Amygdala (tissue), 56 donors: ENCODE measurements at places on chromosomes 16 and 17.

DNA sequence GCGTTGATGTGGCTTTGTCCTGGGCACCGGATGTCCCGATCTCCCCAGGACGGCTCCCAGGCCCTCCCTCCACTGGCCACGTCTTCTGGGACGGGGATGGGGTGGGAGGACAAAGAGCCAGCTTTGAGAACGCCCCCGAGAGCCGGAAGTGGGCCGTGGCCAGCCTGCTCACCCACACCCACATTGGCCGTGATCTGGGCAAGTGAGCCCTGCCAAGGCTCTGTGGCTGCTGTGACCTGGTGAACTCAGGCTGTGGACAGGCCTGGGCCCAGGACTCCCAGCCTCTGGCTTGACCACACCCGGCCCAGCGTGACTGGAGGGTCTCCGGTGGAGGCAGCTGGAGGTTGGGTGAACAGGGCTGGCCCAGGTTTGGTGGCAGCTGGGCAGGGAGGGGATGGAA is 3.3 kb downstream of the CDH15 start:
- no peak for DNase-seq

DNA sequence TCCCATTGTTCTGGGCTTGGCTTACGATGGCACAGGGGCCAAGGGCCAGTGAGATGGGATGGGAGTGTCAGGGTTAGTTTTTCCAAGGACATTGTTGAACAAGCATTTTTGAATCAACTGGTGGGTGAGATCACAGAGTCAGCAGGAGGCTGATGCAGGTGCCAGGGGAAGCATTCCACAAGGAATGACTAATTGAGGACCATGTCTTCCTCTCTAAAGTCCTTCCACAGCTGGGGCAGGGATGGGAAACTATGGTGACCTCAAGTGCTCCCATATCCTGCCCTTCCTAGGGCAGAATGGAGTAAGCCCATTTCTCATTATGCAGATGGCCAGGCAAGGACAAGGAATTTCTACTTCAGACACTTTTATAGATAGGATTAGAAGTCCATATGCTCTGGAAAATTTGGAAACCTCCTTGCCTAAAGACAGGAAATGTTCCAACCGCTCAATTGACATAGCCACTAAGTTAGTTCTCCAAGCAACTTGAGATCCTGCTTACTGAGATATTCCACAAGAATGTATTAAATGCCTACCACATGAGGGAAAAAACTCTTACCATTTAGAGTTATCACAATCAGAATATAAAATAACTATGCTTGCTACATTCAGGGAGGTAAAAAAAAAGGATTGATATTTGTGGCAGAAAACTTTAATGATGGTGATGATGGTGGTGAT is 21.2 kb upstream of the ENGASE start:
- no peak for DNase-seq

DNA sequence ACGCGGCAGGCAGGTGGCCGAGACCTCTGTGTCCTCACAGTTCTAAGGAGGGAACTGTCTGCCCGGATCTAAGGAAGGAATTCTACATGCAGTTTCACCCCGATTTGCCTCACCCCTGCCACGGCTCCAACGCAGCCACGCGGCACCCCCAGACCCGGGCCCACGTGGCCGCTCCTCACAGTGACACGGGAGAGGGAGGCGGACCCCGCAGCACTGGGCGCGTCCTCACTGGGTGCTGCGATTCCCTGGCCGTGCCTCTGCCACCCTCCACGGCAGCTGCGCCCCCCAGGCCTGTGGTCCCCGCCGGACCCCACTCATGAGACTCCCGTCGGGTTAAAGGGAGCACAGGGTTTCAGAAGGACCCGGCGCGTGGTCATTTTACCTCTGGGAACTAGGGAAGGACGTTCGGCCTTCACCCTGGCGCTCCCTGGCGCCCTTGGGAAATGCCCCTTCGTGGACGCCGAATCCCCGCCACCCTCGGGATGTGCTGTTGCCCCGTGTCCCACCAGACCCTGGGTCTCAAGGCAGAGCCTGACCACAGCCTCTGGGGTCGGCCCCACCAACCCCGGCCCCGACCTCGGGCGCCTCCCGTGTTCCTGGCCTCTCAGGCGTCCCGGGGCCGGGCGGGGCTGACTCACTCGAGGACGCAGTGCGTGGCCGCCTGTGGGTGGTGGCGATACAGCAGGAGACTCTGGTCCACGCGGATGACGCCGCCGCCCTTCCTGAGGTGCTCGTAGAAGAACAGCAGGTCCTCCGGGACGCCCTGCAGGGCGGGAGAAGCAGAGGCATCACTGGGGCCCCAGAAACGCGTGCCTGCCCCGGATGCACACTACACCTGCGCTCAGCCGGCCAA is 118.8 kb upstream of the METRNL start:
- no peak for DNase-seq

- no peak for DNase-seq
These were observed 3.5 kb upstream of the CDC6 start for GRCh38 chr17:40284085-40284713.

DNA sequence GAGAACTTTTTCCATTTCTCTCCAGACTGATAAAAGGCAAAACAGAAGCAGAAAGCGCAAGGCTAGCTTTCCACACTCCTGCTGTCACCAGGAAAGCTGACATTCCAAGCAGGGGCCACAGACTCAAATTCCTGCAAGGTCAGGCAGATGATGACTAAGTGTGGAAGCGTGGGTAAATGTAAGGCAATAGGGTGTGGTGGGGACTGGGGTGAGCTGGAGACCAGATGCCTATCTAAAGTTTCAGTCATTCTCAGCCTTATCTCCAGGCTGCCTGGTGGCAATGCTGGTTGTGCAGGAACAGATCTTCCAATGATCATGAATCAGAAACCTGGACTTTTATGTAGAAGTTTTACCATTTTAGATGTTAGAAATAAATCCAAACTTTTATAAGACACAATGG is 224.1 kb downstream of the GSG1L start:
- DNase-seq, result no peak

DNA sequence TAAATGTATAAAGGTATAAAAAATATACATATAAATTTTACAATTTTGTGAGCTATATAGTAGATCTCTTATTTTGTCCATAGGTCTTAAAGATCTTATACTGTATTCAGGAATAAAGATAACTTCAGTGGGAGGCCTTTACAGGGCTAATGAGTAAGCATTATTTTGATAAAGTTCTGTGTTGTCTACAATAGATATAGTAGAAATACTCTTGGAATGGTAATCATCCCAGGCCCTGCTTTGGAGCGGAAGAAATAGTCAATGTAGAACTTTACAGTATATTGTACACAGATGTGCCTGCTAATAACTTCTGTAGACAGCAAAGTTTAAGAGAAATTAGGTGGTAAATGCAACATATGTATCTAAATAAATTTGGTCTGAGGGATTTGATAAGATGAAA is 42.6 kb downstream of the TENT4B start:
- no peak for DNase-seq

DNA sequence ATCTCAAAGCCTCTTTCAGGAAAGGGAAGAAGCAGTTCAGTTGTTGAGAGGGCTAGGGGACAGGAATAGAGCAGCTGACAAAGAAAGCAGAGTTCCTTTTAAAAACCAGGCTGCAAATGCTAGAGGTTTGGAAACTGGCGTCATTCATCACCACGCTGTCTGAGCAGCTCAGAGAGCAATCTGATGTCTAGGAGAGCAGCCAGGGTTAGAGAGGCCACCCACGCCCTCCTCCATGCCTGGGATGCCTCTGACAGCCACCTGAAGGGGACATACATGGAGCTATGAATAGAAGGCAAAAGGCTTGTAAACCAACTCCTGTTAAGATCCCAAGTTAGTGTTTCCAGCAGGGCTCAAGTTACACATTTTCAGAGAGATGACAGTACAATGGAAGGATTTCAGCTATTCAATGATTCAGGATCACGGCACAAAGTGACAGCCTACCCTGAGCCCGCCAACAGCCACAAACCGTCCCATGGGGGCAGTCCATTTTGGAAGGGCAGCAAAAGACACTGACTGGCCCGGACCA is 12.4 kb downstream of the RAB5C start:
- no peak for DNase-seq

- DNase-seq, result no peak
These were observed 18.5 kb downstream of the CRLF3 start for GRCh38 chr17:30805944-30806456.

- DNase-seq, result no peak
These were observed 14.9 kb downstream of the TSR1 start for GRCh38 chr17:2321399-2321798.

GRCh38 chr16:79150632-79151310 is 449.8 kb downstream of the MAF start:
- DNase-seq, result no peak

- DNase-seq, result no peak
These were observed 259.0 kb downstream of the CPPED1 start for GRCh38 chr16:12544477-12545296.

DNA sequence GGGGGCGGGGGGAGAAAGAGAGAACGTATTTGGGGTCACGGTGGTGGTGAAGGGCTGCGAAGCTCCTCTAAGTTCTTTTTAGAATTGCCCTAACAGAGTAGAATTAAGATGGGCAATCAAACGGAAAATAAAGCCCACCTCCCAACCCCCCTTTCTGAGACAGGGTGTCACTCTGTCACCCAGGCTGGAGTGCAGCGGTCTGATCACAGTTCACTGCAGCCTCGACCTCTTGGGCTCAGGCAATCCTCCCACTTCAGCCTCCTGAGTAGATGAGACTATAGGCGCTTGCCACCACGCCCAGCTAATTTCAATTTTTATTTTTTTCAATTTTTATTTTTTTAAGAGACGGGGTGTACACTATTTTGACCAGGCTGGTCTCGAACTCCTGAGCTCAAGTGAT is 710 bp upstream of the CAVIN1 start:
- DNase-seq, result no peak

- DNase-seq, result peak; percentile 15
These were observed 43.0 kb upstream of the TANGO6 start for GRCh38 chr16:68800257-68800875.

DNA sequence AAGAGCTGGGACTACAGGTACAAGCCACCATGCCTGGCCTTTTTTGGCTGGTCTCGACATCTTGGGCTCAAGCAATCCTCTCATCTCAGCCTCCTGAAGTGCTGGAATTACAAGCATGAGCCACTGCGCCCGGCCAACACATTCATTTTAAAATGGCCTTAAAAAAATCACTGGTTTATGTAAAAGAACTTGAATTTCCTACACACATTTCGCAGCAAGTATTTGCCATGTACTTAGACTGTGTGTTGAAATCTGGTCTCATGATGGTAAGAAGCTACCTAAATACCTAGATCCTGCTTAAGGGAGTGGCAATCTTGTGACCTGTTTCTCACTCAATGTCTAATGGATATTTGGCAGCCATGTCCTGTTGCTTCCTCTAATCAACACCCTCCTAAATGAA is 8.5 kb upstream of the CYTH1 start:
- no peak for DNase-seq

- no peak for DNase-seq
These were observed 47.7 kb downstream of the TK2 start for GRCh38 chr16:66502020-66502913.

GRCh38 chr17:73865831-73866230 is 221.6 kb upstream of the SDK2 start:
- no peak for DNase-seq

GRCh38 chr17:50184611-50185398 is 16.6 kb downstream of the COL1A1 start:
- DNase-seq, result no peak

DNA sequence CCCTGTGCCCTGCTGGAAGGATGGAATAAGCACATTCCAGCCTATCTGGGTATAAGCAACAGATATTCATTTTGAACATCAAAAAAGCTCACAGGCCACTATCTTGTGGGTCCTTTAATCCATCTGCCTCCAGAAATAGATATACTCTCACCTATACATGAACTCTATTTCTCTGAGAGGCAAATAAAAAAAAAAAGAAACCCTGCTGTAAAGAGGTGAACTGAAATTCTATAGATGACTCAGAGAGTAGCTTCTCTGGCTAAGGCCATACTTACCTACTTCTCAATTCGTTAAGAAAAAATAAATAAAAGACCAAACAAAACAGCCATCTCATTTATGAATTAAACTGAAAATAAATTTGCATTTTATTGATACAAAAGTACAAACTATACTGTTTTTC is 86.3 kb downstream of the DYNLRB2 start:
- no peak for DNase-seq

GRCh38 chr16:51621610-51622009 is 470.5 kb upstream of the SALL1 start:
- no peak for DNase-seq

GRCh38 chr17:27438348-27438998 is 17.8 kb upstream of the KSR1 start:
- DNase-seq, result no peak

GRCh38 chr16:67857547-67858233 is 10.2 kb upstream of the CENPT start:
- DNase-seq, result no peak

- no peak for DNase-seq
These were observed 36.3 kb upstream of the PRSS54 start for GRCh38 chr16:58331024-58331707.

- DNase-seq, result no peak
These were observed 596 bp downstream of the SEPHS2 start for GRCh38 chr16:30445149-30445407.

DNA sequence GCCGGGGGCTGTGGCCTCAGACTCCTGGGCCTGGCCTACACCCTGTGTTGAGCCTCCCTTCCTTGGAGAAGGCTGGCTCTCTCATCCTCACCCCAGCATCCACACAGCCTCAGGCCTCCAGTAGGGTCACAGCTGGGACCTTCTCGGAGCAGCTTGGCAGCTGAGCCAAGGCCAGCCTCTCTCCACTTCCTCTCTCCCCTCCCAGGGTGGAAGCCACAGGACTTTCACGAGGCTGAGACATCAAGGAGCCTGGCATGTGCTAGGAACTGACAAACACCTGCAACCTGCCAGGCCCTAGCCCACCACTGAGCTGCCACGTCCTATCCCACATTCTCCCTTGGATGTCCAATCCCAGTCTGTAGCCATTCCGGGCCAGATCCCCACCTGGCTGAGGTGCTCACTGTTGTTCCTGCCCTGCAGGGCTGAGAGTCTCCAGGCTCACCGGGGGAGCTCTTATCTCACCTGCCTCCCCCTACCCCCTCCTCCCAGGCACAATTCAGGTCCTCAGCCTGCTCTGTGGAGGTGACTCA is 3.1 kb downstream of the MMP15 start:
- no peak for DNase-seq

DNA sequence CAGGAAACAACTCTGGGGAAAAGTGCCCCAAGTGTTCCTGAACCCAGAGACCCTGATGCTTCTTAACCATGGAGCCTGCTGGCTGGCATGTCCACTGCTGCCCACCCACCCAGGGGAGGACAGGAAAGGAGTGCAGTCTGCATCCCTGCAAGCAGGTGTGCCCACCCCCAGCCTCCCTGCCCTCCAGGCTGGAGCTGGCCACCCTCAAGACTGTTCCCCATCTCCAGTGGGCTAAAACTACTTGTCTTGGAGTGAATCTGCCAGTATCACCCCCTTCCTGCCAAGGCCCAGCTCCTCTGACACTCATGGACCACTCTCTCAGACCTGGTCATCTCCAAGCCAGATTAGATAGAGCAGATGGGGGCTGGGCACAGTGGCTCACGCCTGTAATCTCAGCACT is 29.8 kb downstream of the ARHGAP27 start:
- no peak for DNase-seq

GRCh38 chr17:7572588-7573323 is 6.7 kb upstream of the CD68 start:
- peak; percentile 100 for DNase-seq

GRCh38 chr17:50832864-50833381 is 2.5 kb upstream of the WFIKKN2 start:
- DNase-seq, result no peak

- no peak for DNase-seq
These were observed 355.7 kb upstream of the CDH8 start for GRCh38 chr16:62391940-62392339.

- DNase-seq, result no peak
These were observed 8.5 kb upstream of the ANKRD11 start for GRCh38 chr16:89498839-89499238.
